ENCODE measurements at places on chromosomes 1 and 21.

DNA sequence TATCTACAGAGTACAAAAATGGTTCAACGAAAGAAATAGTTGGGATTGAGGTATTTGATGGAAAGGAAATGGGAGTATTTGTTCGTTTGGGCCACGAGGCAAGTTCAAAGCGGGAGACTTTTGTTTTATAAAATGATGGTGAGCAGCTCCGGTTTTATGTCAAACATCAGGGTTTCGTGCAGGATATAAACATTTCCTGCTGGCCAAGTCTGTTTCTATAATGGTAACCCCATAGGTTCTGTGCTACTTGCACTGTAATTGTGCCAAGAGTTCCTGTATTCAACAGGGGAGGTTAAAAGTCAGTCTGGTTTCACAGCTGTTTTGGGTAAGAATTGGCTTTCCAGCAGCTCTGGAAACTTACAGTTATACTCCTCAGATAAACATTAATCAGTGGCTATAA lies 290.3 kb upstream of the NRIP1 start:
- no peak for DNase-seq

DNA sequence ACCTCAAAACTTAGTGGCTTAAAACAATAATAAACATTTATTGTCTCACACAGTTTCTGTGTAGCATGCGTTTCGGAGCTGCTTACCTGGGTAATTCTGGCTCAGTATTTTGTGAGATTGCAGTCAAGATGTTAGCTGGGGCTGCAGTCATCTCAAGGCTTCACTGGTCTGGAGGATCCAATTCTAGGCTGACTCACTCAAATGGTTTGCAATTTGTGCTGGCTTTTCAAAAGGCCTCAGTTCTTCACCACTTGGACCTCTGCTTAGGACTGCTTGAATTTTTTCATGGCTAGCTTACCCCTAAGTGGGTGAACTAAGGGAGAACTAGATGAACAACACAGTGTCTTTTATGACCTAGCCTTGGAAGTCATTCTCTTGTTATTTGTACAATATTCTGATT lies 21.0 kb downstream of the XPR1 start:
- no peak for DNase-seq

GRCh38 chr1:209513226-209513625 lies 70.3 kb upstream of the CAMK1G start:
- no peak for DNase-seq

- peak; percentile 20 for DNase-seq
Measured at GRCh38 chr1:10387677-10388386, 11.0 kb upstream of the PGD start.

DNA sequence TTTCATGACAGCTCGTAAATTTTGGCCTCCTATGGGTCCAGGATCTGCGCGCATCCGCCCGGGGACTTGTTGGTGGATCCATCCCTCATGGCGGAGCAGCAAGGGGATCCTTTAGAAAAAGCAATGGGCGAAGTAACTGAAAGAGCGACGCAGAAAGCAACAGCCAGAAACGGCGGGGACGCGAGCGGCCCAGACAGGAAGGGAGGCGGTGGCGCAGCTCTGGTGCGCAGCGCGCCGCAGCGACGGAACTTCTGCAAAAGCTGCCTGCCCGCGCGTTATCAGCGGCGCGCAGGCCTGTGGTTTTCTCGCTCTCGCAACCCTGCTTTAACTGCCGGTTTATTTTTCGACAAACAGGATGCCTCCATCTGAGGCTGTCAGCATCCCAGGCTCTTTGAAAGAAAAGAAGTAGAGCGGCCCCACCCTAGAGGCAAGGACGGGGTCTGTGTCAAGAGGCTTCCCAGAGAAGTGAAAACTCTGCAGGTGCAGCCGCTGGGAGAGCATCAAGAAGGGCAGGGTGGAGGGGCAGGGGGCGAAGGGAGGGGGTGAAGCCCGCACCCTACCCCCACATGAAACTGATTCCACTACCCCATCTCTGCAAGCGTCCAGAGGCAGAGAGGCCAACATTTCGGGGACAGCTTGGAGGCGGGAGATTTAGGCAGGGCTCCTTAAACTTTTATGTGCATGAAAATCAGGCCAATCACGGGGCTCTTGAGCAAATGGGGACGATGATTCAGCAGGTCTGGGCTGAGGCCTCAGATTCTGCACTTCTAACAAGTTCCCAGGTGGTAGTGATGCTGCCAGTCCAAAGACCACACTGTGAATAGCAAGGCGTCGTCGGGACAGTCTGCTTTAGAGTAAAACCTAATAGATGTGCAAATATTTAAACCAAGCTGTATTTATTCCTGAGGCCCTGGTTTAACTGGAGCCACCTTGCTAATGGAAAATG lies 22.2 kb downstream of the RUNX1 start:
- peak; percentile 74 for DNase-seq

GRCh38 chr1:224404916-224405603 lies 29.5 kb downstream of the WDR26 start:
- no peak for DNase-seq

All from naive thymus-derived CD4-positive, alpha-beta T cell (primary cell).